ENCODE measurements at places on chromosomes 4 and X. TPM values are rescaled to one million over a fixed set of nuclear protein-coding genes. Genes with fewer than 3 reads are reported as not detected.

Gene H2BW2
- not detected for total RNA-seq

Gene LDB2
- 225 TPM for total RNA-seq

Gene EMCN
- total RNA-seq, result 68.9 TPM

Gene SLC7A11
- total RNA-seq, result 1.3 TPM

Gene SULT1B1
- 1.6 TPM for total RNA-seq

Gene MAGEA2
- not detected for total RNA-seq

Gene SMC1A
- 17.9 TPM for total RNA-seq

Gene KLB
- 0.18 TPM for total RNA-seq

Gene PNMA5
- not detected for total RNA-seq

Gene ACOT9
- total RNA-seq, result 45.3 TPM

Gene PLAC8
- 8.3 TPM for total RNA-seq

Gene SGMS2
- total RNA-seq, result 30.0 TPM

Gene PSAPL1
- not detected for total RNA-seq

Measured in metanephros (tissue), 2 donors.